ENCODE measurements at places on chromosomes 1 and 21.
A peak's percentile ranks its signal among the peaks of the same experiment; 100 is the strongest.

DNA sequence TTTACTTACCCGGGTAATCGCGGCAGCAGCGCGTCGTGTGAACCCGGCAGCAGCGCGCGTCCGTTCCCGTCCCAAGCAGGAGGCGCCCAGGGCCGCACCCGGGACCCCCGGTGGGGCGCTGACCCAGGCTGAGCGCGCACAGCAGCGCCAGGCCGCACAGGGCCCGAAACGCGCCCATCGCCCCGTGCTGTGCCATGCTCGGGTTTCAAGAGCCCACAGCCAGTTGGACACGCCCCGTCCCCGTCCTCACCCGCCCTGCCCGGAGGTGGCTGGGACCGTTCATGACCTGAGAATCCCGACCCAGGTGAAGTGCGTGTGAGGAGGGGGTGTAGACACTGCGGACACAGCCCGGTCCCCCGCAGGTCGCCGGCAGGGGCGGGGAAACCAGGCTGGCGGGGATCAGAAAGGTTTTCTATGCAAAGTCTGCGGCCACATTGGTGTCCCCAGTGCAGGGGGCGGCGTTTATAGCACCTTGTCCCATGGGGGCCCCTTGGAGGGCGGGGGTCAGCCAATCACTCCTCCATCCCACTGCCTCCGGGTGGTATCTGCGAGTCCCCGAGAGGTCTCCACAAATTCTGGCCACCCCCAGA lies at the start of gene TNFRSF18:
Gene TNFRSF18 (minus strand): TSS at position 217 of the 590 bp plus-strand sequence. CDS start 21 bp downstream, at position 196.
- no peak for DNase-seq

DNA sequence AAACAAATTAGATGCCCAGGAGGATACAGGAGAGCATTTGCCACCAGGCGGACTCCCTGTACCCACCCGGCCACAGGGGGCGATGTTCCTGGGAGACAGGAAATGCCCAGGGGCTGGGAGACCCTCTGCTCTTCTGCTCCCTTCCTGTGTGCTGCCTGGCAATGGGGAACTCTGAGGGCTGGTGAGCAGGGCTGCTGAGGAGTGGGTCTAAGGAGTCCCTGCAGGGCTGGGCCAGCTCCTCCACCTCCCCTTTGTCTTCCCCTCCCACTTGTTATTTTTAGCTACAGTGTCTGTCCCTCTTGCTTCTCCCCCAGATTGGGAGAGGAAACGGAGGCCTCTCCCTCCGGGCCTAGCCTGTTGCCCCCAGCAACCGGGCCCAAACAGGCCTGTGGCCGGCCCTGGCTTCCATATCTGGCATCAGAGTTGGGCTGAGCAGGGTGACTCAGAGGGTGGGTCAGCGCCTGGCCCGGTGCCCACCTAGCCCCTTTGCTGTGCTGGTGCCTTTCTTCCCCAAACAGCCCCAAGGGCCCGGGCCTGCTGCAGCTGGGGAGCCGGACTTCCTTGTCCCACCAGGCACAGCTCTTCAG lies 11.6 kb downstream of the LMNA start:
- DNase-seq, result no peak

DNA sequence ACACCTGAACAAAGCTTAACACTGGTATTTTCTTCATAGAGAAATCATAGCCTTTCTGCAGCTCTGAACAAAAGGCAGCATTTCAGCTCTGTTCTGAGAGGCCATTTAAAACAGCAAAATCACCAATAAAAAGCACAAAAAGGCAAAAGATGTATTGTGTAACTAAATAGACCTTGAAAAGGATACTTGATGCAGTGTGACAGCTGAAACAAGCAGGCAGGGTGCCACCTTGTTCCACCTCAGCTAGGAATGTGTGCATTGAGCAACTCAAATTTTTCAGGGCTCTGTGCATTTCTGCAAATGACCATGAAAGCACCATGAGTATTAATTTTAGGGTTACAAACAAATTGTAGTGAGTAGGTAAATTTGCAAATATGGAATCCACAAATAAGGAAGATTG lies 65.8 kb downstream of the RHOU start:
- no peak for DNase-seq

DNA sequence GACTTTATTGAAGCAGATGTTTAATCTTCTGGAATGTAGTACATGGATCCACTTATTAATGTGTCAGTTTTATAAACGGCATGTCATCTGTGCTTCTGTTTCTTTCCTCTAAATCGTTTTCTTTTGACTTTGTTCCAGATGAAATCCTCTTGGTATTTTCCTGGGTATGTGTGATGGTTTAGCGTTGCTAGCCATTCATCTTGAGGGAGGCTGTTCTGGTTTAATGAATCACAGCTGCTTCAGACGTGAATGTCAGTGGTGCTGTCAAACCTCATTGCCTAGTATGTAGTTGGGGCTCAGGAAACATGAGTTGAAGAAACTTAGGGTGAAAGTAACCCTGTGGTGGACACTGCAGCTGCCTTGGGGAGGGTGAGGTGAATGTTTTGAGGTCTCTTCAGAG lies 33.2 kb downstream of the KCNK1 start:
- no peak for DNase-seq

DNA sequence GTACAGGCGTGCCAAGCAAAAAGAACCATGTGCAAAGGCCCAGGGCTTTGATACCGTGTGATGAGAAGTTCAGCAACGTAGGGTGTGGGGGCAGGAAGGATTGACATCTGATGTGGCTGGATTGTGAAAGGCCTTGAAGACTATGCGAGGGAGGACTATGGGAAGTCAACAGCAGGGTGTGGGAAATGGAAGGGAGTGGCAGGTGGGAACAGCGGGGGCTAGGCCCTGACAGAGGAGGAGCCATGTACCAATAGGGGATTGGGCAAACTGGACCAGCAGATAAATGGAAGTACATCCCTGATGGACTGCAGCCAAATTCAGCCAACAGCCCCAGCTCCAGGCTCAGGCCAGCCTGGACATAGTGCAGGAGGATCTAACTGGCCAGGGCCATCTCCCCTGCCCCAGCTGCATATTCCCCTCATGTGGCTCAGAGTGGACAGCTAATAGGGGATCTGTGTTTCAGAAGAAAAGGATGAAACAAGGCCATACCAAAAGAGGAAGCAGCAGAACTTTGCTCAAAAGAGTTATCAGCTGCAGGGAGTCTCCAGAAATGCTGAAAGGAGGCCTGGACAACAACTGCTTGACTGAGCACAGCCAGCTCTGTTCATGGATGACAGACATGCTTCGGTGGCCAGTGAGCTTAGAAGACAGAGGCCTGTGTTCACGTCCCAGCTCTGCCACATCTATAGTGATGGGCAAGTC lies 140.2 kb upstream of the SGIP1 start:
- no peak for DNase-seq

DNA sequence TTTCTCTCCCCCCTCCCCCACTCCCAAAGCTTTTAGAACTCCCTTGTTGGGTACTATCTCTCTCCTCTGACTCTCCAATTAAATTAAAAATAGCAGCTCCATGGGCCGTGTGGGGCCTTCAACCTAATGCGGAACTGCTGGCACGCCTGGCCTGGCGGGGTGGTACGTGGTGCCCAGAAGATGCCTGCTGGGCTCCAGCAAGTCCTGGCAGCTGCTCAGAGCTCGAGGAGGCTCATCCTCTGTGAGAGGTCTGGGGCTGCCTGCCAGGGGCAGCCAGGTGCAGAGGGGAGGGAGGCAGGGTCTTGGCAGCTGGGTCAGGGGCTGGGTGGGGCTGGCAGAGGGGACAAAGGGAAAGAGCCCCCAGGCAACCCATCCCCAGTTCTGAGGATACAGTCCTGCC lies 74.4 kb downstream of the ACTL8 start:
- no peak for DNase-seq

- DNase-seq, result no peak
Observed at GRCh38 chr1:6414443-6414844, 5.3 kb downstream of the HES2 start.

DNA sequence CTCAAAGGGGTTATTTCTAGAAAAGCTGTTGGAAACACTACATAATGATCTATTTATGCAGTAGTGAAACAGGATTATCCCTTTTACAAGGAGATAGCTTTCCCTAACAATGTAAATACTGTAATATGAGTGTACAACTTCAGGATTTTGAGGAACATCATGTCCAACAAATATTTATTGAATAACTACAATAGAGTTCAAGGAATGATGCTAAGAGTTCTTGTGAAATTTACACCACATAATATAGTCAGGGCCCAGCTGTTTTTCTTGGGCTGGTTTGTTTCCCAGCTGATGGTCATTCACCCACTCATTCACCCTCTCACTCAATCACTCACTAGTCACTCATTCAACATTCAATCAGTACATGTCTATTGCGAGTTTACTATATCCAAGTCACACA lies 12.3 kb upstream of the LYPLAL1 start:
- no peak for DNase-seq

DNA sequence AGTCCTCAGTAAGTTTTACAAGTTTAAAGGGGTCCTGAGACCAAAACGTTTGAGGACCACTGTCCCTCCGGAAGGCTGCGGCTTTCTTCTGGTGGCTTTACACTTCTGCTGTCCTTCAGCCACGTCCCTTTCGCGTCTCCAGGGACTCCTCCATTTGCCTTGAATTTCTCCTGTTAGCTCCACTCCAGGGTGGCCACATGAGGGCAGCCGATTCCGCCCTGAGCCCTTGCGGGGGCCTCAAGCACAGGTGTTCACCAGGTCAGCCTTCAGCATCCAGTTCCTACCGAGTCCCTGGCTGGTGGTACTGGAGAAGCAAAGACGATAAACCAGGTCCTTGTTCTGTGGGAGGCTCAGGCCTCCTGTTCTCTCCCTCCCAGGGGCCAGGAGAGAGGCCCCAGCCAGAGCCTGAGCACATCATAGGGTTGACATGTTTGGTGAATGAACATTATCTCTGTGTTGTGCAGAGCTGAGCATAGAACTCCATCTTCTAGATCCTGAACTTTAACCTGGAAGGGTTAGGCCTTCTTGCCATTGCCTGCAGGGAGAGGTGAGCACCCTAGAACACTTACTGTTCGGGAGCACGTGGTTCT lies 27.4 kb upstream of the COQ8A start:
- DNase-seq, result no peak

DNA sequence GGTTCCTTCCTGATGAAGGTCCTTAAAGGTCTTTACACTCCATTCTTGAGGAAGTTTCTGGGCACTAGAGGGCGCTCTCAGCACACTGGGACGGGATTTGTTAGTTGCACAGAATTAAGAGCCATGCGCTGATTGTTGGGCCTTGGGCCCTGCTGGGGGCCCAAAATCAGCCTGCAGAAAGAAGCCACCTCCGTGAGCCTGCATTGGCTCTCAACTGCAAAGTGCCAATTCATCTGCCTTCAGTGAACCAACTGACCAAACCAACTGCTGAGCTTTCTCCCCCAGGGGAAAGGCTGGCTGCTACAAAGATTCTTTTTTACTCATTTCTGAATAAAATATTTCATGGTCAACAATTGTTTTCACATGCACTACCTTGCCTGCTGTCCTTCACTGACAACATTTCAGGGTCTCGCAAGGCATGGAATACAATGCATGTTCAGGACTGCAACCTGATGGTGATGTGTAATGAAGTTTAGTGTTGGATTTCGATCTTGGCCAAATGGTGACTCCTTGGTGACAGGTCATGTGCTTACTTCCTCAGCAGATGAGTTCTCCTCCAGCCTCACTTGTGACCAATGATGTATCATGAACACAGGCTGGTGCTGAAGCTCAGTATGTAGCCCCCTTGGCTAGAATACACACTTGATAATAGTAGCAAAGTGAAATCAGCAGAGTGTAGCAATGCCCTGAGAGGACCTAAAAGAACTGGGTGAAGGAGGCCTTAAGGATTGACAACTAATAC lies 45.7 kb upstream of the PRDX6 start:
- DNase-seq, result peak; percentile 72

- DNase-seq, result peak; percentile 49
Observed at GRCh38 chr1:921011-921837, 2.5 kb upstream of the SAMD11 start.

GRCh38 chr21:45403825-45404729 lies 888 bp upstream of the COL18A1 start:
- no peak for DNase-seq

DNA sequence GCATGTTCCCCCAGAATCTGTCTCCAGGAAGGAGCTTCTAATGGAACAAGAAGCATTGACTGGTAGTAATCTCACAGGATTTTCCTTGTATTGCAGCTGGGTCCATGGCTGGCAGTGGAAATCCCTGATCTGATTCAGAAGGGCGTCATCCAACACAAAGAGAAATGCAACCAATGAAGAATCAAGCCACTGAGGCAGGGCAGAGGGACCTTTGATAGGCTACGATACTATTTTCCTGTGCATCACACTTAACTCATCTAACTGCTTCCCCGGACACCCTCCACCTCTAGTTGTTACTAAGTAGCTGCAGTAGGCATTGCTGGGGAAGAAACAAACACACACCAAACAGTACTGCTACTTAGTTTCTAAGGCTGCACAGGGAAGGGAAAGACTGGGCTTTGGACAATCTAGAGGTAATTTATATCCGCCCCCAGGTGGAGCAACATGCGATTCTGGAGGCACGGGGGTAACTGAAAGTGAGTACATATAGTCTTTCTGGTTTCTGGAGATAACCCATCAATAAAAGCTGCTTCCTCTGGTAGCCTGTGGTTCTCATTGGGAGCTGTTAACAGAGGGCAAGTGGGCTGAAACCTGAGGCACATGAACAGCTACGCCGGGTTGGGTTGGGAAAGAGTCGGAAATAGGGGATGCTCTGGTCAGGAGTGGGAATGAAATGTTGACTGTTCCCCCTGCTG lies 837 bp upstream of the USP21 start:
- no peak for DNase-seq

DNA sequence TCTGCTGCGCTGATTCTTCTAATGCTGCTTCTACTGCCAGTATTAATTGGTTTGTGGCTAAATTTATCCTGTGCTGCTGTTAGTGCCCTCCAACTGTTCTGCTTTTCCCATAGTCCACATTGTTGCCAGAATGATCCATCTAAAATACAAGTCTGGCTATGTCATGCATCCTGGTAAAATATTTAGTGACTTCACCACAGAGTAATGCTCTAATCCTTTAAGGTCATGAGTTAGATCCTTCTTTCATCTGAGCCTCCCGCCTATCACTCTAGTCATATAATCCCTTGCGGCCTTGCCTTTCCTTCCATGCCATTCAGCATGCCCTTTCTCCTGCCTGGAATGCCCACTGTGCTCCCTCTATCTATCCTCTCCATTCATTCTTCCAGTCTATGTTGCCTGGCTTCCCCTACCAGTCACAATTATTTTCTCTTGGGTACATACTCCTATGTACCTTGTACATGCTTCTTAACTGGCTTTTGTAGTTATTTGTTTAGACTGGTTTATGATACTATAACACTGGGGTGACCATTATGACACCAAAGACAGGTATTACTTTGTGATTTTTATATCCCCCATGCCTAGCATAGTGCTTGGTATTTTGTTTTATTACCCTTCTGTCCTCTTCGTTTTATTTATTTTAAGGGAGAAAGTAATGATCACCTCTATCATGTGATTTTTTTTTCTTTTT lies 144.0 kb downstream of the MAGI3 start:
- DNase-seq, result no peak

DNA sequence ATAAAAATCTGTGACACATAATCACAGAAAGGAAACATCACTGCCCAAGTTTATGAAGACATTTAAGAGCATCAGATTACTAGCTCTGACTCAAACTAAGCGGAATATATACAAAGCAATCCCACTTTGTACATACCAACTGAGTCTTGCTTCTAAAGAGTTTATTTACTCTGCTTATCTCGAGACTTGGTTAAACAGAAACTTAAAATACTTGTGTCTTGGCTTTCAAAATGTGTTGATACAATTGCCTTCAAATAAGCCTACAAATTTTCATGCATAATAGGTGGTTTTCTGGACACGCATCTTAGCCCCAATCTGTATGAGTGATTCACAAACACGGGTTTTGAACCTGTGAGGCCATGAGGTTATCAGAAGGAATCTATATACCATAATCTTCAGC lies 21.0 kb downstream of the CD160 start:
- DNase-seq, result no peak

GRCh38 chr1:230159580-230159979 lies 92.5 kb downstream of the GALNT2 start:
- no peak for DNase-seq

Data from NCI-H774 (cell line).